Left renal cortex interstitium (tissue), 4 donors: ENCODE measurements at places on chromosomes 6 and 20. TPM values are rescaled to one million over a fixed set of nuclear protein-coding genes. Genes with fewer than 3 reads are reported as not detected.

Gene TMEM74B
- 1.5 TPM for polyA plus RNA-seq

Gene LAMA4
- 88.1 TPM for polyA plus RNA-seq

Gene COX4I2
- 2.4 TPM for polyA plus RNA-seq

Gene VGLL2
- not detected for polyA plus RNA-seq

Gene FLRT3
- 128 TPM for polyA plus RNA-seq

Gene ALDH8A1
- 32.2 TPM for polyA plus RNA-seq

Gene RIPOR3
- polyA plus RNA-seq, result 8.8 TPM

Gene PAK1IP1
- 20.0 TPM for polyA plus RNA-seq

Gene BHLHE23
- not detected for polyA plus RNA-seq

Gene SYTL3
- polyA plus RNA-seq, result 3.5 TPM

Gene NR2E1
- not detected for polyA plus RNA-seq

Gene TMEM200A
- 20.7 TPM for polyA plus RNA-seq
